ENCODE measurements at places on chromosomes 7 and 10. TPM values are rescaled to one million over a fixed set of nuclear protein-coding genes. Genes with fewer than 3 reads are reported as not detected.
A peak's percentile ranks its signal among the peaks of the same experiment; 100 is the strongest.

DNA sequence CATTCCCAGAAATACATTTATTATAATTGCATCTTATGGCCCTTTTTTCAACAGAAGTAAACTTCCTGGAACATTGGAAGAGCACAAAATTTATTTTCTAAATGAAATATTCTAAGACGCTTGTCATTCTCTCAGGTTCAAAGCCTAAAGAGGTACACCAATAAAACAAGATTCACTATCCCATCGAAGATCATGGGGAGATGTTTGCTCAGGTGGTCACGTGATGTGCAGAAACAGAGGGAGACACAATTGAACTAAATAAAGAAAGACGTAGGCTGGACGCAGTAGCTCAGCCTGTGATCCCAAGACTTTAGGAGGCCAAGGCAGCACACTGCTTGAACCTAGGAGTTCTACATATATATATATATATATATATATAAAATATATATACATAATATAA lies 46.0 kb upstream of the TMEM254 start:
- no peaks in the 10 kb centered on the region for H3K4me1 ChIP-seq
- no peaks in the 10 kb centered on the region for H3K36me3 ChIP-seq
- no peak for DNase-seq

GRCh38 chr7:28607855-28608193 lies 195.5 kb downstream of the CREB5 start:
- no peaks in the 10 kb centered on the region for H3K27me3 ChIP-seq
- no peaks in the 10 kb centered on the region for H3K36me3 ChIP-seq

GRCh38 chr10:46285966-46286620 lies 704 bp upstream of the ANTXRL start:
- H3K4me1 ChIP-seq = peaks cover 7% of the 10 kb centered on the region
- no peaks in the 10 kb centered on the region for H3K36me3 ChIP-seq
- no peak for DNase-seq

GRCh38 chr7:127976056-127976737 lies 55.0 kb downstream of the LRRC4 start:
- peak; percentile 22 for DNase-seq
- H3K27me3 ChIP-seq = no peaks in the 10 kb centered on the region
- no peak overlapping the region for H3K4me3 ChIP-seq
- no peak overlapping the region for H3K27ac ChIP-seq

GRCh38 chr7:43022008-43022407 lies 89.8 kb downstream of the MRPL32 start:
- H3K4me1 ChIP-seq = no peaks in the 10 kb centered on the region
- no peak overlapping the region for H3K27ac ChIP-seq
- no peaks in the 10 kb centered on the region for H3K36me3 ChIP-seq
- no peak overlapping the region for H3K4me3 ChIP-seq
- peaks cover 2% of the 10 kb centered on the region for H3K27me3 ChIP-seq

DNA sequence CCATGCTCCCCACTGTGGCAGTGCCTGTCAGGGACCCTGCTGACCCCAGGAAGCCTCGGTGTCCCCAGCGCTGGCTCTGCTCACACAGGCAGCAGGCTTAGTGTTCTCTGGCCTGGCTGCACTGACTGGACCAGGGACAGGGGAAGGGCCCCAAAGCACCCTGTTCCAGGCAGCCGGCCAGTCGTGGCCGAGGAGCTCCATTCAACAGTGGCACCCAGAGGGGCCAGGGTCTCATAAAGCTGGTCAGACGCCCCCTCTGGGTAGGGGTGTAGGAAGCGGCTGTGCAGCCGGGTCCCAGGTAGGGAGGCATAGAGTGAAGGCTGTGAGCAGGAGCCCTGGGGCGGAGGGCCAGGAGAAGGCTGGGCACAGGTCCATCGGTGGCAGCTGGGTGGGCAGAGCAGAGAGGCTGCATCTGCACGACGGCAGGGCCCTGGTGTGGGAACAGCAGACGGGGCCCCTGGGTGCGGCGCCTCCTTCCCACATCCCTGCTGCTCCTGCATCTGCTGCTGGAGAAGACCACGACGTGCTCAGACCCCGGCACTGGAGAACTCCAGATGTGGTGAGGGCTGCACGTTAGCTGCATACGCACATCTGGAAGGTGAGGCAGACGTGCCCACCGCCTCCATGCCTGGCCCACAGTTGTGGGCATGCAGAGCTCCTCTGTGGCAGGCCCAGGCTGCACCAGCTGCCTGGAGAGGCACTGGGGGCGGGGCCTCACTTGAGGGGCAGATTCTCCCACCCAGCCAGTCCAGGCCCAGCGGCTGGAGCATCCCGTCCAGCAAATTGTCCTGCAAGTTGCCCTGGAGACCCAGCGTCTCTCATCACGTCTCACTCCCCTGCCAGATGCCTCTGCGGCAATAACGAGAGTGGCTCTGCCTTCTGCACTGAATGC lies 25.1 kb downstream of the MNX1 start:
- H3K27me3 ChIP-seq = peaks cover 6% of the 10 kb centered on the region
- no peaks in the 10 kb centered on the region for H3K36me3 ChIP-seq
- H3K4me1 ChIP-seq = peaks cover 12% of the 10 kb centered on the region
- no peak overlapping the region for H3K4me3 ChIP-seq

GRCh38 chr10:132388891-132389432 lies 8.0 kb upstream of the PWWP2B start:
- H3K36me3 ChIP-seq = no peaks in the 10 kb centered on the region
- no peak overlapping the region for H3K4me3 ChIP-seq
- peak; percentile 44 for DNase-seq
- peaks cover 6% of the 10 kb centered on the region for H3K27me3 ChIP-seq
- no peak overlapping the region for H3K27ac ChIP-seq

DNA sequence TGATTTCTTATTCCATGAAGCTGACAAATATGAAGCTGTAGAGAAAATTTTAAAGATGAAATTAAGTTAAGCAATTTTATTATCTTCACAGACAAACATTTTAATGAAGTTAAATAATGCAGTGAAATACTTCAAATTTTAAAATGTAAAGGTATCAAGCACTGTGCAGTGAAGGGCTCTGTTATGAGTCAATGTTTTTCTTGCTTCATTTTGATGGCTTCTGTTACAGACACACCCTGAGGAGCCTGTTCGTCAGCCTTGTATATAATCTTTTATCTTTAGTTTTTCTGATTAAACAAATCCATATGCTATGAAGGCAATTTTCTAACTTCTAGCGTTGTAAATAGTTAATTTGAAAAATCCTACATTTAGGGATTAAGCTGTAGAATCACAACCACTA lies 18.5 kb downstream of the VSTM2A start:
- no peaks in the 10 kb centered on the region for H3K36me3 ChIP-seq
- no peak overlapping the region for H3K27ac ChIP-seq
- no peak for DNase-seq
- H3K4me1 ChIP-seq = no peaks in the 10 kb centered on the region

DNA sequence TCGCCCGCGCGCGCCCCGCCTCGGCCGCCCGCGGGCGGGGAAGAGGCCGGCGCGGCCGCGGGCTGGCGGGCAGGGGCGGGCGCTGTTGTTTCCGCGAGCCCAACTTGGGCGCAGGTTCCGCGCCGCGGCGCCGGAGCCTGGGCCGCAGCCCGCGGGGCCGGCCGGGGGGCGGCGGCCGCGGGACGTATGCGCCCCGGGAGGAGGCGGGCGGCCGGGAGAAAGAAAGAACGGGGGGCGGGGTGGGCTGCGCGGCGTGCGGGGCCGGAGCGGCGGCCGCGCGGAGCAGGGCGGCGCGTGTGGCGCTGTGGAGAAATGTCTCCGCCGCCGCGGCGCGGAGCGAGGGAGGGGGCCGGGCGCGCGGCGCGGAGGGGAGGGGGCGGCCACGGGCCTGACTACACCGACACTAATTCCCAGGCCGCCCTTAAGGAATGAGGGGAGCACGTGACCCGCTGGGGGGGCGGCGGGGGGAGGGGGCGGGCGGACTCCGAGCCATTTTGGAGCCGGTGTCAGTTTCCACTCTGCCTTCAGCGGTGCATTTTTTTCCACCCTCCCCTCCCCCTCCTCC lies at the start of gene BMI1:
Gene BMI1 (plus strand): TSS at position 509 of the 565 bp plus-strand sequence. CDS start 5,351 bp downstream, outside the sequence.
- peak; percentile 94 for DNase-seq
- peaks cover 19% of the 10 kb centered on the region for H3K4me1 ChIP-seq
- H3K27ac ChIP-seq = peak within 1 kb of the TSS; percentile 85
- H3K36me3 ChIP-seq = no peaks in the 10 kb centered on the region
- H3K27me3 ChIP-seq = peaks cover 21% of the 10 kb centered on the region

GRCh38 chr10:22489467-22489866 lies 144.2 kb downstream of the SPAG6 start:
- H3K4me1 ChIP-seq = no peaks in the 10 kb centered on the region
- H3K36me3 ChIP-seq = no peaks in the 10 kb centered on the region
- no peak overlapping the region for H3K27ac ChIP-seq
- no peak for DNase-seq
- no peak overlapping the region for H3K4me3 ChIP-seq

DNA sequence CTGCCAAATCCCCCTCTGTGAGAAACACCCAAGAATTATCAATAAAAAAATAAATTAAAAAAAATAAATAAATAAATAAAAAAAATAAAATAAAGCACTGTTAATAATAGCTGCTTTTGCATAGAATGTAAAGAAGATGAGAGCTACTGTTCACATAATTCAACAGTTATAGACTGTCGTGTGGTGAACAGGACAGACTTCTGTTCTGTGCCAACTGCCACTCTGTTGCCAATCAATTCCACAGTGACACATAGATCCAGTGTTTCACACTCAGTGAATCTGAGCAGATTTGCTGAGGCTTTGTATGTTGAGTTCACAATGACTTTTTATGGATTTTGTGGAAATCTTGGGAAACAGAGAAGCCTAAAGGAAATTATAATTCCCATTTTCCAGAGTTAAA lies 14.9 kb downstream of the ARHGAP19 start:
- H3K36me3 ChIP-seq = no peaks in the 10 kb centered on the region
- no peak overlapping the region for H3K4me3 ChIP-seq
- no peak overlapping the region for H3K27ac ChIP-seq
- peak; percentile 11 for DNase-seq
- H3K4me1 ChIP-seq = peaks cover 7% of the 10 kb centered on the region

DNA sequence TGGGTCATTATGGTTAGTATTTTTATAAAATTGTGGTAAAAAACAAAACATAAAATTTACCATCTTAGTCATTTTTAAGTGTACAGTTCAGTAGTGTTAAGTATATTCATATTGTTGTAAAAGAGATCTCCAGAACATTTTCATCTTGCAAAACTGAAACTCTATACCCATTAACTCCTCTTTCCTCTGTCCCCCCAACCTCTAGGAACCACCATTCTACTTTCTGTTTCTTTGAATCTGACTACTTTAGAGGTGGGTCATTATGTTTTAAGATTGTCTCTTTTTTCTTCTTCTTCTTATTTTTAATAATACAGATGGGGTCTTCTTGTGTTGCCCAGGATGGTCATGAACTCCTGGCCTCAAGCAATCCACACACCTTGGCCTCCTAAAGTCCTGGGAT lies 84.1 kb downstream of the DOCK4 start:
- no peak for DNase-seq
- H3K4me3 ChIP-seq = no peak overlapping the region
- H3K27ac ChIP-seq = no peak overlapping the region
- no peaks in the 10 kb centered on the region for H3K36me3 ChIP-seq
- H3K4me1 ChIP-seq = no peaks in the 10 kb centered on the region

GRCh38 chr7:128370491-128370890 lies 9.0 kb upstream of the PRRT4 start:
- no peaks in the 10 kb centered on the region for H3K36me3 ChIP-seq
- H3K4me3 ChIP-seq = no peak overlapping the region
- no peaks in the 10 kb centered on the region for H3K4me1 ChIP-seq
- DNase-seq = no peak

DNA sequence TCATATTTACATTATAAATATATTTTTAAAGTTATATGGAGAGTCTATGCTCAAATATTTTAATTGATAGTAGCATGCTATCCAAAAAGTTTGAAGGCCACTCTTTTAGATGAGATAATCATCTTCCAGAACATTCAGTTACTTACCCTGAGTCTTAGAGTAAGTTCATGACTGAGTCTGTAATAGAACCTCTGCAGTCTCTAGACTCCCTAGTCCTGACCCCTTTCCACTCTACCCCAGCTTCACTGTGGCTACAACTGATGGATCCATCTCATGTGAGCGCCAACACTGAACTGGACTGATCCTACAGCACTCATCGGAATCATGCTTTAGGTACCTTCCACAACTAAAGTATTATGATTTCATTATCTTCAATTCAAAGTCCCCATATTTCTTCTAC lies 10.1 kb downstream of the HACD1 start:
- no peak overlapping the region for H3K27ac ChIP-seq
- no peak overlapping the region for H3K4me3 ChIP-seq
- H3K36me3 ChIP-seq = no peaks in the 10 kb centered on the region
- no peak for DNase-seq

Gene AGMO
- 0.80 TPM for total RNA-seq

Gene DKK1
- total RNA-seq = 0.84 TPM

Gene ZMIZ2
- total RNA-seq = 10.9 TPM

Gene GATA3
- 0.18 TPM for total RNA-seq

Gene MSMB
- total RNA-seq = not detected

Gene CPN1
- 0.09 TPM for total RNA-seq

Data from muscle of leg (tissue), 16 donors.